Daoy (cell line): ENCODE measurements at places on chromosomes 1 and 21. TPM values are rescaled to one million over a fixed set of nuclear protein-coding genes. Genes with fewer than 3 reads are reported as not detected.

Gene RIMKLA
- total RNA-seq: 3.0 and 3.7 TPM in 2 replicates

Gene SPRR2A
- not detected in 2 replicates for total RNA-seq

Gene CASQ1
- not detected in 2 replicates for total RNA-seq

Gene TPTE
- 5.9 and 7.3 TPM in 2 replicates for total RNA-seq

Gene WNT3A
- total RNA-seq: not detected in 2 replicates

Gene IFFO2
- 33.0 and 34.1 TPM in 2 replicates for total RNA-seq

Gene CYP4Z1
- total RNA-seq: not detected in 2 replicates

Gene BATF3
- 3.1 and 12.4 TPM in 2 replicates for total RNA-seq

Gene DFFB
- 7.4 and 32.3 TPM in 2 replicates for total RNA-seq

- peak; percentile 35 for DNase-seq
Observed at GRCh38 chr1:92792340-92792782, 7.5 kb upstream of the EVI5 start.

- peak; percentile 14 for DNase-seq
Observed at GRCh38 chr1:153292740-153293479, 19.8 kb downstream of the PGLYRP3 start.

DNA sequence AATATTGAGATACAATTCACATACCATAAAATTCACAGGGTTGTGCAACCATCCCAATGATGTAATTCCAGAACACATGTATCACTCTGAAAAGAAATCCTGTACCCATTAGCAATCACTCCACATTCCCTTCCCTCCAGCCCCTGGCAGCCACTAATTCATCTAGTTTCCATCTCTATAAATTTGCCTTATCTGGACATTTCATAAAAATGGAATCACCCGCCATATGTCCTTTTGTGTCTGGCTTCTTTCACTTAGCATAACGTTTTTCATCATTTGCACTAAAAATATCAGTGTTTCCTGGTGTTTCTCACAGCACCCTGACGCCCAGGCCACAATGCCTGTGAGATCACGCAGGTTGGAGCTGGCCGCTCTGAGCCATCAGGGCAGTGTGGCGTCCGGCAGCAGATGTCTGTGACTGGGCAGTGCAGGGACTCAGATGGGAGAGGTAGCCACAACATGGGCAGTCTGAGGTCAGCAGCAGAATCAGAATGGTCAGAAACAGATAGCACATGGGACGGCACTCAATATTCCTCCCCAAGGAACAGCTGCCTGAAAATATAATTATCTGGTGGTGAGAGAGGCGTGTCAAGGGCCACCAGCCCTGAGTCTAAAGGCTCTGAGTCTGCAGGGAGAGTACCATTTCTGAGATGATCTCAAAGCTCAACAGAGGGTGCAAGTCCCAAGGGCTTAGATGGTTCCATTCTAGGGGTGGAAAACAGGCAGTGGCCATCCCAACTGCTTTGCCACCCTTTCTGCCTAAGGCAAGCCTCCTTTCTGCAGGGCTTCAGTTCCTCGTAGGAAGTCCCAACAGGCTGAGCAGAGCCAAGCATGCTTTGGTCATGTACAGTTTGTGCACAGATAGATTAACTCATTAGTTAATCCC, 129.4 kb upstream of the EDN2 start:
- DNase-seq: no peak

- no peak for DNase-seq
Observed at GRCh38 chr1:113760102-113761080, 1.1 kb upstream of the PHTF1 start.

DNA sequence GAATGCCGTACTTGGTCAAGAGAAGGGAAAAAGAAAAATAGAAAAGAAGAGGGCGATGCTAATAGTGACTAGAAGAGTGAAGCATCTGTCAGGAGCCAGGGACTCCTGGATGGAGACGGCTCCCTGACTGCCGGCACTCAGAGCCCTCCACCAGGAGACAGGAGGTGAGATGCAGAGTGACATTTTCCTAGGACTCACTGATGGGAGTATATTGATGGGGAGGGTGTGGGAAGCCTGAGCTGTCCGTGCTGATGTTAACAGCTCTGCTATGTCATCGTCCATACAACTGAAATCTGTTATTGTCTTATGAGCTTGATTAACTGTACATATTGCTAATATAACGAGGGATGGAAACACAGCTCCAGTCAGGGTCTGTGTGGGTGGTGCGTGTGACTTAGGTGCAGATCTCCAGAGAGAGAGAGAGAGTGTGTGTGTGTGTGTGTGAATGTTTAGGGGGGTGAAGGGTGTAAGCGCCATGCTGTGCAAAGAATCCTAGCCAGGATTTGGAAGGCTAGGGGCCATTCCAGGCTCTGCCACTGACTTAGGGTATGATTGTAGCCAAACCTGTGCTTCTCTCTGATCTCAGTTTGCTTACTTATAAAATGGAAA, 123.0 kb upstream of the KLHDC7A start:
- no peak for DNase-seq

- DNase-seq: peak; percentile 86
Observed at GRCh38 chr1:151006327-151007052, at the start of gene MINDY1. MINDY1 (minus strand) TSS chr1:151006902; CDS start chr1:151002617, 4,285 bp downstream.

- no peak for DNase-seq
Observed at GRCh38 chr1:172680244-172680643, 21.3 kb downstream of the FASLG start.

GRCh38 chr21:35460441-35460840, 411.3 kb upstream of the RUNX1 start:
- no peak for DNase-seq

DNA sequence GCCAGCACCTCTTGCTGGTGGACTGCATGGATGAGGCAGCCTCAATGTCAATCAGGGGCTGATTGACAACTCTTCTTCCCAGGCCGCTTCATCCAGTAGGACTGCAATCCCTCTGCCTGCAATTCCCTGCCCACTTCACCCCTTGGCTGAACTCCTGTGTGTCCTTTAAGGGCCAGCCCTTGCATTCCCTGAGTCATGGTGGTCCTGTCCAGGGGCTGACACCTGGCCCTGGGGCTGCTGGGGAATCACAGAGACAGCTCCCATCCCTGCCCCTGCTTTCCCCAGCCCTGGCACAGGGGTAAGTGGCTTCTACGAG, 4.6 kb upstream of the EPS8L3 start:
- no peak for DNase-seq

- DNase-seq: peak; percentile 41
Observed at GRCh38 chr1:245084551-245084950, 70.2 kb upstream of the KIF26B start.

DNA sequence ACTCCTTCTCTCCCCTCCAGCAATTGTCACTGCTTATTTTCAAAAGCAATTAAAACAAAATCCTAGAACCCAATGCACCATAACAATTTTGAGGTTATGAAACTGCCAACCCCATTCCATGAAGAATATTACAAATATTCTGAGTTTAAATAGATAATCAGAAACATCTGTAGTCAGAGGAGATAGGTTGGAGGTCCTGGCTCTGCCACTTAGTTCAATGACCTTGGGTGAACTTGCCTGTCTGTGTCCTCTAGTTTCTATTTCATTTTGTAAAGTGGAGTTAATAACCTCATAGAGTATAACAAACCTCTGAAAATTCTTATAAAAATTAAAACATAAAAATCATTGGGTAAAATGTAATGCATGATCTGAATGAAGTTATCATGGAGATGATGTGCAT, 164.6 kb downstream of the KCTD3 start:
- DNase-seq: no peak

- DNase-seq: peak; percentile 49
Observed at GRCh38 chr1:230797942-230798365, 50.8 kb downstream of the CAPN9 start.

GRCh38 chr1:24931468-24932231, 1.6 kb upstream of the RUNX3 start:
- no peak for DNase-seq

GRCh38 chr21:36698981-36699545, at the start of gene SIM2:
SIM2 (plus strand) TSS chr21:36699115; CDS start chr21:36699747, 632 bp downstream.
- DNase-seq: peak; percentile 86

GRCh38 chr1:110485725-110486124, 33.2 kb downstream of the KCNA10 start:
- DNase-seq: no peak

- DNase-seq: no peak
Observed at GRCh38 chr1:35893051-35893879, 10.3 kb downstream of the AGO1 start.

DNA sequence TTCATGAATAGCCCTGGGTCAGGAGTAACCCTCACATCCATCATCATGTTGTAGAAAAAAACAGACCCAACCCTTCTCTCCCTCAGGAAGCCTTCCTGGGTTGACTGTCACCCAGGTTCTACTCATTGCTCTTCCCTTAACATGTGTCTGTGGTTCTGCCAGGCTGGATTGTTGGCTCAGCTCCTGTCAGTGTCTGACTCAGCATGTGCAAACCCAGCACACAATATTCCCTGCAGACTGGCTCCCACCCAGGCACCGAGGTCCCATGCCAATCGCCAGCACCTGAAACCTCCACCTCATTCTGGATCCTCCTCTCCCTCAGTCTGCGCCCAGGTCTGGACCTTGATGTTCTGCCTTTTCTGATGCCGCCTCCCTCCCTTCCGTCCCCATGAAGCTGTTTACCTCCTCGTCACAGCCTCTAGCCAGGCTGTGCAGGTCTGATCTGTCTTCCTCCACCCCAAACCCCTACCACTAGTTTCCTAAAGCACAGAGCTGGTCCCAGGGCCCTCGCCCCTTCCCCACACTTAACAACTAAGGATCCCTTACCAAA, 4.3 kb upstream of the S100A8 start:
- DNase-seq: peak; percentile 36

- no peak for DNase-seq
Observed at GRCh38 chr1:6499296-6499695, 7.8 kb upstream of the PLEKHG5 start.

DNA sequence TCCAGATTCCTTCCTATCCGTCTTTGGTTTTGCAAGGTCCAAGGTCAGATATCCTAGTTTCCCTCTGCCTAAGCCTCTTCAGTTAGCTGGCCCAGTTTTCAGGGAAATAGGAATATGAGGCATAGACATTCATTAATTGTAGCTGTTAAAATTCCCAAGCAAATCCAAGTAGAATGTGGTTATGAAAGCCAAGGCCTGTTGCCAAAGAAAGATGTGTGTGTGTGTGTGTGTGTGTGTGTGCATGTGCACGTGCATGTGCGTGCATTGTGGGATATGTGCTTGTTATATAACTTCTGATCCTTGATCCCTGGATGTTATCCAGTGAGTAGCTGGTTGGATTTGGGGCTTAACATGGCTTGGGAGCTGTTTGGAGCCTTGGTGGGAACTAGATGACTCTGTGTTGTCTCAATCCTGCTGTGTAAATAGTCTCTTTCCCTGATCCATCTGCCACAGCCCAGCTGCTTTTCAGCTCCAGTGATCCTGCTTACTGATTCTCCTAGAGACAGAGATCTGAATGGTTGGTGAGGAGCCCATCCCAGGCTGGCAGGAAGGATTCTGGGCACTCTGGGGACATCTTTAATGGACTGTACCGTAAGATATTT, 70.6 kb upstream of the GCLM start:
- no peak for DNase-seq

- DNase-seq: peak; percentile 39
Observed at GRCh38 chr1:93710499-93711453, 29.1 kb upstream of the BCAR3 start.

DNA sequence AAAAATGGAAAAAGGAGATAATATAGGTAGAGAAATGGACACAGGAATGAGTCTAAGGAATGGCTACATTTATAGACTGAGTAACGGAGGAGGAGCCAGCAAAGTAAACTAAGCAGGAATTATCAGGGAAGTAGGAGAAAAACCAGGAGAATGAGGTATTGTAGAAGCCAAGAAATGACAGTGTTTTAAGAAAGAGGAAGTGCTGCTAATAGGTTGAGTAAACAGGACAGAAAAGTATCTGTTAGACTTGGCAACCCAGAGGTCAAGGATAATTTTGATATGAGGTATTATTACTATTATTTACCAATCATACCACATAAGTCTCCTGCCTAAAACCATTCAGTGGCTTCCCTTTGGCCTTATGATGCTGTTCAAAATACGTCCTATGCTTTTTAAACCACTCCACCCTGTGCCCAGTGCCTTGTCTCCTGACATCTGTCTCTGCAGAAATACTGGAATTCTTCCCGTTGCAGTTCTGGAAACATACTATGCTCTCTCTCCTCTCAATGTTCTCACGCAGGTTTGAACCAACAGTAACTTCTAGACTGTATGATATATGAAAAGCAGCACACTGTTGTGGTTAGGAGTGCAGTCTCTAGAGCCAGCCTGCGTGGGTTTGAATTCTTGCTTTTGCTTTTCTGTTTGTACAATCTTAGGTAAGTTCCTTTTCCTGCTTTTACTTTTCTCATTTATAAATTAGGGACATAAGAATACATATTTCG, 24.6 kb upstream of the NEK7 start:
- no peak for DNase-seq

DNA sequence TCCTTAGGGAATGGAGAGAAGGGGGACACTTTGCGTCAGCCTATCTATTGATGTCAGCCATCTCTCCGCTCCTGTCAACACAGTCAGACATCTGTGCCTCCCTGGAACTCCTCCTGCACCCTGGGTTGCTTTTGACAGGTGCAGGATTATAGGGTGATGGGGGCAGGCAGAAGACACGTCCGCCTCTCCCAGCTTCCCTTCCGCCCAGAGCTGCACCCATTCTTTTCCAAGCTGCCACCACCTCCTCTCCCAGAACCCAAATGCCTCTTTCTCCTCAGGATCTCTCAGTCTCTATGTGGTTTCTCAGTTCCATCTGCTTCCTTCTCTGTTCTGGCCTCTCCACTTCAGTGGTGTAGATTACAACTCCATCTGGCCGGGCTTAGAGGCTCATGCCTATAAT, 17.1 kb upstream of the KIF1B start:
- no peak for DNase-seq

- peak; percentile 61 for DNase-seq
Observed at GRCh38 chr1:46301808-46302640, 1.4 kb downstream of the LRRC41 start.

DNA sequence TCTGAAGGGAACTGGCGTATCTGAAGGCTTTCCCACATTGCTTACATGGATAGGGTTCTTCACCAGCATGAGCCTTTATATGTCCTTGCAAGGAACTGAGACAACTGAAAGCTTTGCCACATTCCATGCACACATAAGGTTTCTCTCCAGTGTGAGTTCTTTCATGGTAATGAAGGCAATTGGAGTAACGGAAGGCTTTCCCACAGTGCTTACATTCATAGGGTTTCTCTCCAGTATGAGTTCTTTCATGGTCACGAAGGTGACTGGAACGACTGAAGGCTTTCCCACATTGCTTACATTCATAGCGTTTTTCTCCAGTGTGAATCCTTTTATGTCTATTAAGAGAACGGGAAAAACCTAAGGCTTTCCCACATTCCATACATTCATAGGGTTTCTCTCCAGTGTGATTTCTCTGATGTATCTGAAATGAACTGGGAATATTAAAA, 15.0 kb downstream of the ZNF124 start:
- DNase-seq: no peak

- no peak for DNase-seq
Observed at GRCh38 chr1:115466433-115466832, 128.4 kb upstream of the NGF start.
